Fibroblast of mammary gland (primary cell): ENCODE measurements at places on chromosomes 4 and X.

- DNase-seq: peak; percentile 37
Observed at GRCh38 chr4:53185869-53186585, 179.8 kb downstream of the SCFD2 start.

- no peak for DNase-seq
Observed at GRCh38 chr4:88738180-88738579, 40.6 kb upstream of the NAP1L5 start.

- DNase-seq: peak; percentile 33
Observed at GRCh38 chrX:123962006-123962467, 531 bp downstream of the STAG2 start.

- peak; percentile 30 for DNase-seq
Observed at GRCh38 chr4:118712872-118713271, 27.7 kb downstream of the METTL14 start.

DNA sequence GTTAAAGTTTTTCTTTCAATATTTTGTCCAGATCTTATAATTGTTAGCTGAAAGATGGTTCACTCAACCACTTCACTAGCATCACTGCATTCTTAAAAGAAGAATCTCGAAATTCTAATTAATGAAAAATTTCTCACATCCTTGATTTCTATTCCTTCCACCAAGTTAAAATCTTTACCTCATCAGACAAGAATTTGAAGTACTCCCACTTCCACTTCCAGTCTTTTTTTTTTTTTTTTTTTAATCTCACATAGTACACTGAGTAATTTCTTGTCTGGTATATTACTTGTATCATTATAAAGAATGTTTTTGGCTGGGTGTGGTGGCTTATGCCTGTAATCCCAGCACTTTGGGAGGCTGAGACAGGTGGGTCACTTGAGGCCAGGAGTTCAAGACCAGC lies 73.2 kb downstream of the FBXW7 start:
- no peak for DNase-seq

DNA sequence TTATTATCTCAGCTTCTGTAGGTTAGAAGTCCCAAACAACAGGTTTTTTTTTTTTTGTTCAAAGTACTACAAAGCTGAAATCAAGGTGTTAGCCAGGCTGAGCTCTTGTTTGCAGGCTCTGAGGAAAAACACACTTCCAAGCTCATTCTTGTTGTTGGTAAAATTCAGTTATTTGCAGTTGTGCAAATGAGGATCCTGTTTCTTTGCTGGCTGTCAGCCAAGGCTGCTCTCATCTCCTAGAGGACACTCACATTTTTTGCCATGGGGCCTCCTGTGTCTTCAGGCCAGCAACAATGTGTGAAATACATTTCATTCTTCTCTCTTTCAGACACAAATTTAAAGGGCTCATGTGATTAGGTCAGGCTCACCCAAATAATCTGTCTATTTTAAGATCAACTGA lies 60.3 kb upstream of the HSD17B10 start:
- peak; percentile 30 for DNase-seq

DNA sequence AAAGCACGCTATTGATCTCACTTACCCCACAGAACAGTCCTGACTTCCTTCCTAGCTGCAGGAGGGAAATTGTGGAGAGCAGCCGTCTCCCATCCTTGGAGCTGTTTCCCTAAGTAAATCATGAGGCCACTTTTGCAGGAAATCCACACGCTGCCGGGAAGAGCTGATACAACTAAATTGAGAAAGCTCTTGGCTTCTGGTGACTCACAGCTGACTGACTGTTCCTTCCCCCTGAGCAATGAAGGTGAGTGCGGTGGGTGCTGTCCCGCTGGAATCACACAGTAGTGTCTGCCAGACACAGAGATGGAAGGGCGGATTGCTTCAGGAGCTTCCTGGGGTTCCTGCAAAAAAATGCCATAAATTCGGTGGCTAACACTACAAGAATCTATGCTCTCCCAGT lies 268.9 kb downstream of the ASMT start:
- DNase-seq: peak; percentile 40

- no peak for DNase-seq
Observed at GRCh38 chr4:141081921-141082395, 51.3 kb downstream of the RNF150 start.

- DNase-seq: no peak
Observed at GRCh38 chr4:87363552-87363951, 27.4 kb downstream of the HSD17B11 start.

GRCh38 chrX:118807151-118808017 lies 16.2 kb upstream of the ZCCHC12 start:
- peak; percentile 58 for DNase-seq

DNA sequence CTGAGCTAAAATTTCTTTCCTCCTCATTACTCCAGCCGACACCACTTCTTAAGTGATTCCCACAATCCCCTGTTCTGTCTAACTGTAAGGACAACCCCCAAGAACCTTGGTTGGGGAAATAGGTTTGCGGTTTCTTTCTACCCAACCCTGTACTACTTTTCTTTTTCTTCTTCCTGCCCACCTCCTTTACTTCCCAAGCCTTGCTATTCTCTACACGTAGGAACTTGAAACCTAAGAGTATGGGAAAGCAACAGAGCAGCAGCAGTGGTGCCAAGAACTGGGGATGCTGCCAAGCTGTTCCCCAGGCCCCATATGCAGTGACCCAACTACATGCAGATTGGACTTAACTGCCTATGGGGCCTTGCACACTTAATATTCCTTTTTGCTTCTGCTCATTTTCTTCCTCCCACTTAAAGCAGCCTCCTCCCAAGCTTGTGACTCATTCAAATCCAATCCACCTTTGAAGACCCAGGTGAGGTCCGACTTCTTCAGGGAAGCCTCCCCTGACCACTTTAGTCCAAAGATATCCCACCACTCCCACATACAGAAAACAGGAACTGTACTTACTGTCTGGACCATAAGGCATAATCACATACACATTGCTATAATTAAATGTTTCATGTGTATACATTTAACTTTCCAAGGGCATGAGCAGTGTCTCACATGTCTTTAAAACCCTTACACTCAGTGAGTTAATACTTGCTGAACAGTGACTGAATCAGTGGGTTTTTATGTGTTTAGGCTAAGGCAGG lies 1.7 kb downstream of the FAM120C start:
- DNase-seq: peak; percentile 16

- no peak for DNase-seq
Observed at GRCh38 chr4:152537881-152538280, 2.0 kb upstream of the FBXW7 start.

GRCh38 chr4:155966171-155966570 lies 12.5 kb upstream of the CTSO start:
- DNase-seq: no peak

GRCh38 chr4:94653095-94653649 lies 104.6 kb upstream of the BMPR1B start:
- DNase-seq: no peak

DNA sequence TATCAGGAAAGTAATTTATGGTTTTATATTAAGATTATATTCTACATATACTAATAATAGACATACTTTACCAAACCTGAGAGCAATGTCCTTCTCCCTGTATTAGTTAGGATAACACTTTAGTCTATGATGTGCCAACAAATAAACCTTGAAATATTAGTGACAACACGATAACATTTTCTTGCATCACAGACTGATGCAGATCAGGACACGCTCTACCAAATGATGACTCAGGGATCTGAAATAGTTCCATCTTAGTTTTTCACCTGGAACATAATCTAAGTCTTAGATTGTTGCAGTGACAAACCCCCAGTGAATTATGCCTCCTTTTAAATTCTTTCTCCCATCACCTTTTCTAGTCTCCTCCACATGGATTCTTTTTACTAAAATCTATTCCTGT lies 214.2 kb downstream of the CLCN4 start:
- no peak for DNase-seq

GRCh38 chr4:78788007-78788889 lies 12.1 kb downstream of the BMP2K start:
- DNase-seq: peak; percentile 49

- DNase-seq: no peak
Observed at GRCh38 chr4:108703370-108703769, 53.0 kb downstream of the OSTC start.

DNA sequence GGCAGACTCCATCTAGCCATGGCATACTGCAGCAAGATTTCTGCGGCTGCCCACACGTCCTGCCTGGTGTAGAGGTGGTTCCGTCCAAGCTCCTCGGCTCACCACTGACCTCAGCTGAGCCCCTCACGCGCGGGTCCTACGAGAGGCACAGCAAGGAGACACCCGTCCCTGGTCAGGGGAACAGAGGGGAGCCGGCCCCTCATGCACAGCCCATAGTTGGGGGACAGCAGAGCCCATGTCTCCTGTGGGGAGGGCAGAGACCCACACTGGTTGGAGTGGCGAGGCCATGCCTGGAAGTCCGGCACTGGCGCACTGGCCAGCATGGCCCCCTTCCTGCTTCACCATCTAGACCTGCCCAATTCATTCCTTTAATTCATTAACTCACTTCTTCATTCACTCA lies 80.8 kb downstream of the HTRA3 start:
- no peak for DNase-seq

DNA sequence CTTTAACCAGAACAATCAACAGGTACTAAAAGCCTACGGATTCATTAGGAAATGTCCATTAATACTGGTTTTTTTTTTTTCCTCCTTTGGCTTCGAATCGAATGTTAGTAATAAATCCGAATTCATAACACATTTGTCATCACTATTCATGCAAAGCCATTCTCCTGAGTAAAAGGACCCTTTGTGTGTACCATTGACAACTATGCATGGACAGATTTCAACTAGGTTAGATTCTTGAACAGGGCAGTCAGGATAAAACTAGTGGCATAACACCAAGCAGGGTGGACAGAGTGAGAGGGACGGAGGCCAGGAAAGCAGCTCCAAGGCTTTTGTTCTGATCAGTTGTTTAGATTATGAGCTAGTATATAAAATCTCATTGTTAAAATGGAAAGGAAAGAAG lies 1722.0 kb upstream of the TENM3 start:
- no peak for DNase-seq

GRCh38 chrX:79367907-79368306 lies 773 bp upstream of the ITM2A start:
- no peak for DNase-seq

DNA sequence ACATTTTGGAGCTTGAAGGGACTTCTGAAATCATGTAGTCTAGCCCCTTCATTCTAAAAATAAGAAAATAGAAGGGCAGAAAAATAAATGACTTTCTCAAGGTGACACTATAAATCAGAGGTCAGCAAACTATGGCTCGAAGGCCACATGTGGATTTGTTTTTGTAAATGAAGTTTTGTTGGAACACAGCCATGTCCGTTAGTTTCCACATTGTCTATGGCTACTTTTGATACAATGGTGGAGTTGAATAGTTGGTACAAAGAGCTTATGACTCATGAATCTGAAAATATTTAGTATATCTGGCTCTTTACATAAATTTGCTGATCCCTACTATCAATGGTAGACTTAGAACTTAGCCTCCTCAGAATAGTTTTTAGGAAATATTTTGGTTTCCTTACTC lies 302.4 kb upstream of the PRPS2 start:
- DNase-seq: no peak

DNA sequence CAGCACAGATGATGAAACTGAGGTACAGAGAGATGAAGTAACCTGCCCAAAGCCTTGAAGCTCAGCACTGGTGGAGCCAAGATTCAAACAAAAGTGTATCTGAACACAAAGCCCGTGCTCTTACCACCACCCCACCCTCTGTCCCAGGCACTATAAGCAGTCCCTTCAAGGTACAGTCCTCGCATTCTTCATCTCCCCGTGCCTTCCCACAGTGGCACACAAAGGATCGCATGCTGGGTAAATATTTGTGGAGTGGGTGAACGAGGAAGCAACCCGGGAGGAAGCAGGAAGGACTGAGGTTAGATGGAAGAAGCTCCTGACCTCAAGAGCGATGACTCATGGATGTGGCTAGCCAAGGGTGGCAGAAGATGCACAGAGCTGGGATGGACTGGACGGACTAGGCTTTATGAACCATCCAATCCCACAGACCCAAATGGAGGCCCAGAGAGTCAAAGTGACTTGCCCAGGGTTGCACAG lies 18.4 kb downstream of the IQSEC2 start:
- DNase-seq: peak; percentile 85

DNA sequence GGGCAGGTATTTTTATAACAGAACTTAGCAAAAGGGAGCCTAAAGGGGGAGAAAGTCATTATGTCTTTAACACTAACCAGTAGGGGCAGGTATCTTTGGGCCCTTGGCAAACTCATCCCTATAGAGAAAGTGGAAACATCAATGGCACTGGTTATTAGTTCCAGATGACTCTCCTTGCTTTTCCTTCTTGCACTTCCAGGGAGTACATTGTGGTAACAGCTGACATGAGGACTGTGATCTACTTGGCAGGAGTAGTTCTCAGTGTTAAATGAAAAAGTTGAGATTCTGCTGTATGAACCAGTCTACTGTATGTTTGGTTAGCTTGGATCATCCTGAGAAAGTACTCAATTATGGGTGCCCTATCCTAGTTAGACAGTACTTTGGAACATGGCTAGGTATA lies 93.6 kb downstream of the ATXN3L start:
- peak; percentile 54 for DNase-seq

- no peak for DNase-seq
Observed at GRCh38 chr4:335515-335914, 2.1 kb upstream of the ZNF141 start.

- peak; percentile 82 for DNase-seq
Observed at GRCh38 chr4:100348473-100348872, 158.2 kb upstream of the DDIT4L start.

DNA sequence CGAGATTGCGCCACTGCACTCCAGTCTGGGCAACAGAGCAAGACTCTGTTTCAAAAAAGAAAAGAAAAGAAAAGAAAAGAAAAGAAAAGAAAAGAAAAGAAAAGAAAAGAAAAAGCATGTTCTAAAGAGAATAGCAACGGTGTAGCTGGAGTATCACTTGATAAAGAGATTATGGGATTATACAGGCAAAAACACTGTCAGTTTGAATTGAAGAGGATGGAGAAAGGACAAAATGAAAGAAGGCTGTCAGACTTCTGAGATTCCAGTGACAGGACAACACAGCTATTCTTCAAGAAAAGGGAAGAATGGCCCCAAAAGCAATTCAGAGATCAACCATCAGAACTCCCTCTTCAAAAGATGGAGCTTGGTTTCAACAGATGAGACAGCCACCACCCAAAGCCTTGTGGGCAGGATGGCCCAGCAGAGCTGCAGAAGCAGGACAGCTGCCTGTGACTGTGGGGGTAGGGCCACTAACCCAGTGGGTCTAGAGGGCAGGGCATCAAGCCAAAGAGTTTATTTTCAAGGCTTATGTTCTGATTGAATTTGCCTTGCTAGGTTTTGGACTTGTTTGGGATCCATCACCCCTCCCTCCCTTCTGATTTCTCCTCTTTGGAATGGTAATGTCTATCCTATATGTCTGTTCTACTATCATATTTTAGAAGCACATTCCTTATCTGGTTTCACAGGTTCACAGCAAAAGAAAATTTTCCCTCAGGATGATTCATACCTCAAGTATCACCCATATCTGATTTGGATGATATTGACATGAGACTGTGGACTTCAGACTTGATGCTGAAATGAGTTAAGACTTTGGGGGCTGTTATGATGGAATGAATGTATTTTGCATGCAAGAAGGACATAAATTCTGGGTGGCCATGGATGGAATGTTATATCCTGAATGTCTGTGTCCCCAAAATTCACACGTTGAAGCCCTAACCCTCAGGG lies 17.5 kb downstream of the RFC1 start:
- DNase-seq: no peak

- no peak for DNase-seq
Observed at GRCh38 chr4:70471897-70472296, at the start of gene MUC7. Gene MUC7 (plus strand): TSS chr4:70472197. CDS start chr4:70474022, 1,825 bp downstream.

GRCh38 chrX:118652717-118653116 lies 74.7 kb upstream of the IL13RA1 start:
- peak; percentile 83 for DNase-seq

- DNase-seq: no peak
Observed at GRCh38 chr4:27085396-27085795, 224.8 kb downstream of the STIM2 start.

- no peak for DNase-seq
Observed at GRCh38 chr4:83660578-83660977, 124.7 kb downstream of the GPAT3 start.

GRCh38 chrX:106963111-106963510 lies 36.9 kb downstream of the MORC4 start:
- no peak for DNase-seq
